Ammon's horn (tissue), 1 donor: ENCODE measurements at places on chromosomes 3 and 15.

DNA sequence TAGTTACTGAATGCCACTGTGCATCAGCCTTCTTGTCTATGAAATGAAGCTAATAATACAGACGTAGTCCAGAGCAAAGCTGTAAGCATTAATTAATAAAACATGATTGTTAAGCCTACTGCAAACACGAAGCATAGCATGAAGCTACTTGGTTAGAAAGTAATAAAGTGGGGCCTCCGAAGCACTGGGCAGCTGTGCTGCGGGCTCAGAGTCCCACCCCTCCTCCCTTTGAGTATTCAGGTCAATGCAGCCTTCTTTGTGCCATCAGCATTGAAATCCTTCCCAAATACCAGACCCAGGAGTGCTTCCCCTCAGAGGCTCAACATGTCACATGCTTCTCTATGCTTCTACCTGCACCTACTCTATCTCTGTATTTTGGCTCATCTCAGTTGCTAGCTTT lies 1112.6 kb downstream of the IGSF11 start:
- peak; percentile 16 for DNase-seq

- no peak for DNase-seq
Measured at GRCh38 chr3:64741341-64741740, 53.5 kb upstream of the ADAMTS9 start.

DNA sequence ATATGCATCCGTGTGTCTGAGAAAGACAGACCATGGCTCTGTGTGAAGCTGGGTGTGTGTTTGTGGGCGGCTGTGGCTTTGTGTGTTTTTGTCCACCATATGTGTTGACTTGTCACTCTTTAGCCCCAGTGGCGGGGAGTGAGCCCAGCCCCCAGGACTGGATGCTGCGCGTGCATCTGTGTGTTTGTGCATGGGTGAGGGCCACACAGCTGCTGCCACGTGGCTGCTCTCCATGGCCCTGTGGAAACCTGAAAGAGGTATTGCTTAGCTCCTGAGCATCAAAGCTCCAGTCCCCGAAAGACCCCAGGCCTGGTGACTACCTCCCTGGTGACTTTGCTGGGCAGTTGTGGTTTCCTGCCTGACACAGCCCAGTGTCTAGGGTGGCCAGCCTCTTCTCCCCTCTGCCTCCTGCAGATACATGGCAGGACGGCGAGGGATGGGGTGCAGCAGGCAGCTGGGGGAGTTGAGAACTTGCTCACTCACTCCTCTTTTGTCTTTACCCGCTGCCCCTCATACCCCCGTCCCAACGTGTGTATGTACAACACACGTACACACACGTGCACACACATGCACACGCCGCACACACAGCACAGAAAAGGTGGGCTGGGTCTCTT lies 6.5 kb downstream of the EPHB3 start:
- no peak for DNase-seq

DNA sequence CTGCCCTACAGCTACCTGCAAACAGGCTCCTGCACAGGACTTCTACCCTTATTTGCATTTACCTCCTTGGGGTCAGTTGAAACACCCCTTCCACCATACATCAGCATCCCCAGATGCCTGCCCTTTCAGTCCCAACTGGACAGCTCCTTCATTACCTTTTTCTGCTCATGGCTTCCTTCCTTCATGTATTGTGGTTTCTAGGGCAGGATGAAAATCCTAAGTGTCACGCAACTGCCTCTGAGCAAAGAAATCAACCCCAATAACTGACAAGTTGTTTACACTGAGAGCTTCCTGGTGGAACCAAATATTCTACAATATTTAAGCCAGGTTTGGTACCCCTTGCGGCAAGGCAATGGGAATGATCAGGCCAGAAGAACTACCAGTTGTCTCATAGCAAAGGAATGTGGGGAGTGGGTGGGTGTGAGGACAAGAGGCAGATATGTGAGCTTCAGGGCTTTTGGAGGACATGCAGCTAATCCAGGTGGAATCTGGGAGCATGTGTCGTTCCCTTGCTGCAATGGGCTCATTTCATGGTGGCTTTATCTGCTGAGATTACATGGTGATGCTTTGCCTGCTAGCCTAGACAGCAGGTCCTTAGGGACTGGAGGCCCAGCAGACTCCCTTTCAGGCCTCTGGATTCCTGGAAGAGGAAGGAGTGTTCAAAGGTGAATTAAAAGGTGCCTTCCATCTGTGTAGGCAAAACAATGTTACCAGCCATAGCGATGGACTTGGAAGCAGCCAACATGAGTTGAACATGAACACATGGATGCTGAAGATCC lies 34.9 kb downstream of the PPCDC start:
- DNase-seq: no peak

GRCh38 chr3:197181741-197182140 lies 116.7 kb downstream of the DLG1 start:
- peak; percentile 33 for DNase-seq

DNA sequence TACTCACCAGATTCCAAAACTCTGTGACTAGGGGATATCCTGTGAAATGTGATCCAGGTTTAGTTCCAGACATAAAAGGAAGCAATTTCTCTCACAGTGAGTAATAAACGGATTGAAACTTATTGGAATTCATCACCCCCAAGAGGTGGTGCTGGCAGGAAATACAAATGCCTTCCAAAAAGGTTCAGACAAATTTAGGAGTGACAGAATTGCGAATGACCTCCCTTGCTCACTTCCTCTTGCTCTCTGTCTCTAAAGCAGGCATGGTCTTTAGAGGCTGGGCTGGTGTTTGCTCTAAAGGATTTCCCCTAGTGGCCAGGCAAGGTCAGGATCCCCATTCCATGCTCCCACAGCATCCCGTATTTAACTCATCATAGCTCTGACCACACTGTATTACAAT lies 449.4 kb upstream of the PPP2R3A start:
- DNase-seq: no peak

DNA sequence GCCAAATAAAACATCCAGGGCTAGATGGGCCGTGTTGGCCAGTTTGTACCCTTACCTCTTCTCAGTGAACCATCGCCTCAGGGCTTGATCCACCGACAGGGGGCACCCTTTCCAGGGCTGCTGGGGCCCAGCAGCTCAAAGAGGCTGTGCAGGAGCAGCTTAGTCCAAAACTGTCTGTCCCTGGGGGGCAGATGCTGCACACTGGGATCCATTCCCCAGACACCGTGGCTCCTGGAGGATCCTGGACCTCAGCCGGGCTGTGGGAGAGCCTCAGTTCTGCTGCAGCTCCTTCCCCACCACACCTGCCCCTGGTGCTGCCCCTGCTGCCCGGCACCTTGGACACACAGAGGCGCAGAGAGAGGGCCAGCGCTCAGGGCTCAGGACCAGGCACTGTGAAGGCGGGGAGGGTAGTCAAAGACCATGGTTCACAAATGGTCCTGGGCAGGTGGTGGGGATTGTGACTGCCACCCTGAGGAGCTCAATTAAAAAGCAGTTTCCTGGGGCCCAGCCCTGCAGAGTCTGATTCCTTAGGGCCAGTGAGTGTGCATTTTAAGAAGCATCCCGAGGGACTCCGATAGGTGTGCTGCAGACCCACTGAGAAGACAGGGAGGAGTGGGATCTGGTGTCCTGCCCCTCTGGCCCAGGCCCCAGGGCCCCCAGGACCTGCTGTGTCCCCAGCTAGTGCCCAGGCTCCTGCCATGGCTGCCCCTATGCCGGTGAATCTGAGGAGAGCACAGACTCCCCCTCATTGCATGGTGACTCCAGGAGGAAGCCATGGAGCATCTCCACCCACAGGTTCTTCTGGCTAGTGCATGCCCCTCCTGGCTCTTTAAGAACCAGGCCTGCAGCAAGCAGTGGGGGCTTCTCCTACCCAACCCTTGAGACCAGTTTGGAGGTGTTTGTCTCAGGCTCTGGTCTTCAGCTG lies 86.5 kb upstream of the PRR20G start:
- DNase-seq: no peak

GRCh38 chr3:163523375-163523774 lies 1554.9 kb downstream of the SI start:
- DNase-seq: no peak

- DNase-seq: no peak
Measured at GRCh38 chr3:57436195-57436761, 107.9 kb downstream of the DNAH12 start.

DNA sequence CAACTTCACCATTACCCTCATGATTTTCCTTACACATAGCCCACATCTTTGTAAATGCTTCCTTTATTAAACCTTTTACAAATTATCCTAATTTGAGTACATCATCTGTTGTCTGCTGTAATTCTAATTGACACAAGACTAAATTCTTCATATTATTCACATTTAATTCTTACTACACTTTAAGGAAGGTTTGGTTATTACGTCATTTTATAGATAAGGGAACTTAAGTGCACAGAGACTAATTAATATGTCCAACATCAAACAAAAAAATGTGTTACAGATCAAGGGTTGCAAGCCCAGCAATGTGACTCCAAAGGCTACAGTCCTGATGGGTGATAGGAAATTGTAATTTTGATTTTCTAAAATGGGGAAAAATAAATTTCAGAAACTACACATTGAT lies 289.1 kb upstream of the ZNF385D start:
- DNase-seq: no peak

DNA sequence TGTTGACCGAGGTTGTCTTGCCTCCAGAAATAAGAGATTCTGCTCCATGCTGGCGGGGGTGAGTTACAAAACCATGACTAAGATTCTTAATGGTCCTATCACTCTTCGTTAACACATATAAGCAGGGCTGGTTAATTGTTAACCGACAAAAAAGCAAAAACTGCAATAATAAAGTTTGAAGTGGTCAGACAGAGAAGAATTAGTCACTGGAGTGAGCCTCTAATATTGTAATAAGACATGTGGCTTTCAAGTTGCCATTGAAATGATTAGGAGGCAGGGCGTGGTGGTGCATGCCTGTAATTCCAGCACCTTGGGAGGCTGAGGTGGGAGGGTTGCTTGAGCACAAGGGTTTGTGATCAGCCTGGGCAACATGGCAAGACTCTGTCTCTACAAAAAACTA lies 78.4 kb upstream of the NR2F2 start:
- DNase-seq: no peak

DNA sequence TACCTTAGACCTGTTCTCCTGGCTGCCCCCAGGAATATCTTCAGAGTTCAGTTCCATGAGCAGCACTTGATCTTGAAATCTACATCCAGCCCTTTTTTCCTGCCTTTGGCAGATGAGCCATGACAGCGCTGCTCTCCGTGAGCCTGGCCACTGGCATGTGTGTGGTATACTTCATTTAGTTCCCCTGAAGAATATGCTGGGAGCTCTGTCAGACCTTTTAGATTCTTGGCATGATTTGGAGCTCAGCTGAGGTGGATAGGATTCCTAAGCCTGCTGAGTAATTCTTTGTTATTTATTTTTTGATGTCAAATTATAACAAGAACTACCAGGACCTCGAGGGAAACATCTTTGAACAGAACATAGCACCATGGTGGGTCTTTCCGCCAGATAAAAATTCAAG lies 121.7 kb downstream of the EDEM1 start:
- no peak for DNase-seq

DNA sequence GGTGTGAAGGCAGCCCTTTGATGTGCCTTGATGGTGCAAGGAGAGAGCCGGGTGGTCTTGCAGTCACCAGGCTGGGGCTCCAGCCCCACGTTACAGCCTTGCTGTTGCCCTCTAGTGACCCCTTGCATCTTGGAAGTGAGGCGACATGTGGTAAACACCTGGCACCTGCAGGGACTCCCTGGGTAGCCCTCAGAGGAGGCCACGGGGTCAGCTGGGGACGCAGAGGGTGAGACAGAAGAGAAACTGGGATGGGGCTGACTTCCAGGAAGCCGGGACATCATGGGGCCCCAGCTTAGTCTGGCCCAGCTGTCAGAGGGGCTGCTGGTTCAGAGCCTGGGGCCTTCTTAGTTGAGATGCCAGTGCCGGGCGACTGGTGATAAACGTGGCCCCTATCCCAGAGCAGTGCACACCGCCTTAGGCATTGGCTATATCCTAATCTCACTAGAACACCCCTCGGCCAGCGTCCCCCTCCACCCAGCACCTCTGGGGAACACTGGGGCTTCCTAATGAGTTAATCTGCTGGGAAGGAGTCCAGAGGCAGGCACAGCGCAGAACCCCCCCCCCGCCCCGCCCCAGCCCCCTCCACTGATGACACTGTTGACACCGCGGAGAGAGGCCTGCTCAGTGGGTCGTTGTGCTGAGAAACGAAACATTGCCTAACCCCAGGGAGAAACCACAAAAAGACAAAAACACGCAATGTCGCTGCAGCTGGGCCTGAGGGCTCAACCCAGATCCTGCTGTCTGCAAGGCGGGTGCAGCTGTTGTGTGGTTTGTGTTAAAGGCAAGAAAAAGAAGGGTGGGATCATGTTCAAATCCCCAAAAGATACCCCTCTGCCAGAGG lies 60.5 kb upstream of the KLF13 start:
- DNase-seq: peak; percentile 68

DNA sequence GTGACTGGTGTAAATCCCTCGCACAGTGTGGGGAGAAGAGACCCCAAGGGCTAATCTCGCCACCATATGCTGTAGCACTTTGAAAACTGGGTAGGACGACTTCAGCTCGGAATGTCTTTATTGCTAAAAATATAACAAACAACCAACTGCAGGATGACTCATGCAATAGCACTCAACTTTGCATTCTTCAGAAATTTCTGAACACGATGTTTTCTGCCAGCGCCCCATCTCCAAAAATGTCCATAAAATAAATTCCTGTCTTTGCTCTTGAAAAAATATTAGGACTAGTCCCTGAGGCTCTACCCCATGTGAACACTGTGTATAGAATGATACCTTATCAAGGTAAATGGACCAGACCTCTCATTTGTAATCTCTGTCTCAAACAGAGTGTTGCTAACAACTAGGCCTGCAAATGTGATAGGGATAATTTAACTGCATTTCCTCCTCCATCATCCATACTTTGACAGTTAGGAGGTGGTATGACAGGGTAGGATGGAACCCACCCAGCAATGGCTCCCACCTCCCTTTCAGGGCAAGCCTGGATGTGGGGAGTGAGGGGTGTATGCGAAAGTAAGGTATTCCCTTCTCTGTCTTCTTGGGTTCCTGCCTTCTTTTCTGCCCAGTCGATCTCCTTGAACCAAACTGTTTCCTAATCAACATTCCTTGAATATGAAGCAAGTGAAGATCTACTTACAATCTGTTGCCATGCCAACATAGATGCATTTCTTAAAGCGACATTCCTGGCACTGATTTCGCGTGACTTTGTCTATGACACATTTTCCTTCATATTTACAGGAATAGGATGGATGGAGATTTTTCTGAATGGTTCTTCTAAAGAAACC lies 201.1 kb downstream of the NR1D2 start:
- peak; percentile 8 for DNase-seq
